ENCODE measurements at places on chromosomes 6 and 20. TPM values are rescaled to one million over a fixed set of nuclear protein-coding genes. Genes with fewer than 3 reads are reported as not detected.

DNA sequence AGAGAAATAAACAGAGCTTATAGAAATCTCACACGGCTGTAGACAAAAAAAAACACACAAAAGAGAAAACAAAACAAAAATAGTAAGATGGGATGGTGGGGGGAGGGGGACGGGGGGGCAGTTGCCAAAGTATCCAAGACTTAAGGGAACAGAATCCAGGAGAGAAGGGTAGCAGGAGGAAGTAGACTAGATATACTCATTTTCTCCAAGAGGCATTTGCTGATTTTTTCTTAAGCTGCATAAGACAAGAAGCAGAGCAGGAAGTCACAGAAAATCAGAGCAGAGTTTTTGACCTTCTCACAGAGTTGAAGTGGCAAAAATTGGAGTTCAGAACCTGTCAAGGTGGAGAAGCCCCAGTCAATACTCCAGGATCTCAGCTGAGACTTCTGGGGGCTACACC is 237.7 kb downstream of the HIVEP2 start:
- DNase-seq = no peak

DNA sequence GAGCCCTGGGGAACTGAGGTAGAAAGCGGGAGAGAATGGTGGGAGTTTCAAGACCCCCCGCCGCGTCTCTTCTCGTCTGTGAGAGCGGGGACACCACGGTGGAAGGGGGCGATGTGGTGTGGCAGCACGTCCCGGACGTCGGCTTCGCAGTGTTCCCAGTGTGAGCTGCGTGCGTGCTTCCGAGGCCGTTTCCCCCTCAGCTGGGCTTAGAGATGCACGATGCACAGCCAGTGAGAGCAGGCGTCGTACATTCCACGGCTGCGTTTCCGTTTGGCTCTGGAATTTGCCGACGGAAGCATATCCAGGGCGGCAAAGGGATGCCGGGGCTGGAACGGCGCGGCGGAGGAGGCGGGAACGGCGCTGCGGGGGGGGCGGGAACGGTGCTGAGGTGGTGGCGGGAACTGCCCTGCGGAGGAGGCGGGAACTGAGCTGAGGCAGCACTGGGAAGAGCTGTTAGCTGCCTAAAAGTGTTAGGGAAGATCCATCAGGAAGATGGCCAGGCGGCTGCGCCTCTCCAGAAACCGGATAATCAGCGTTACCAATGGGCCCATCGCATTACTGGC is 37.7 kb downstream of the KIF25 start:
- DNase-seq = peak; percentile 78

- DNase-seq = no peak
Observed at GRCh38 chr6:112223070-112223861, 31.1 kb downstream of the LAMA4 start.

DNA sequence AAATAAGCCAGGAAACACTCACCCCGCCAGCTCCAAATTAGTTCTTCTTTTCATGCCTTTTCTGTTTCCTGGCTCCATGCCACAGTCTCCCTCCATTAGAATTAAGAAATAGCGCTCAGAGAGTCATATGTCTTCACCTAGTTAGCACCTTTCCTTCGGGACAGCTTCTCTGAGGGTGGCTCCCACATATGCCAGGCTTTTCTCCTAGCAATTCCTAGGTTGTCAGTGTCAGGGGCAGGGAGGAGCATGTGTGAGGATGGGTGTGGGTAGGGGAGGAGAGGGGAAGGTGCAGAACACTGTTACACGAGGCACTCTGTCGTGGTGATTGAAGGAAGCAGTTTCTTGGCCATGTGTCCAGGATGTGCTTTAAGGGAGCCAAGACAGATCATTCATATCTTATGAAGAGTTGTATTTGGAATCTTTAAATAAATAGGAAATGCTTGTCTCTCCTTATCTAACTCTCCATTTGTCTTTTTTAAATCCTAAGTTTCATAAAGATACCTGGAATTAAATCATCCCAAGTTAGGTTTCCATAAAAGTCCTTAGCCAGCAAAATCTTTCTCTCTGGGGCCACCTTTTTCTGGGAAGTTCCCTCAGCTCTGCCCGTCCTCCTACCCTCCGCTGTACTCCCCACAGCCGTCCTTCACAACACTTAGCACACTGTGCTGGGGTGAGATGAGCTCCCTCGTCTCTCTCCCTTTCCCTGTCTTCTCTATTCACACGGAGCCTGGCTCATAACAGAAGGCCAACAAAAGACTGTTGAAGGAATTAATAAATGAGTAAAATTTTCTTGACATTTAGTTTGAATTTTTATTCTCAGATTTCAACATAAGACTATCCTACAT is 361.0 kb downstream of the CD83 start:
- no peak for DNase-seq

GRCh38 chr6:163412341-163412740 is 2.2 kb upstream of the QKI start:
- DNase-seq = no peak

GRCh38 chr6:6736791-6737654 is 148.5 kb downstream of the LY86 start:
- DNase-seq = peak; percentile 83

- no peak for DNase-seq
Observed at GRCh38 chr6:137332637-137333280, 113.6 kb upstream of the IFNGR1 start.

- no peak for DNase-seq
Observed at GRCh38 chr6:110813338-110814101, 1.7 kb downstream of the CDK19 start.

DNA sequence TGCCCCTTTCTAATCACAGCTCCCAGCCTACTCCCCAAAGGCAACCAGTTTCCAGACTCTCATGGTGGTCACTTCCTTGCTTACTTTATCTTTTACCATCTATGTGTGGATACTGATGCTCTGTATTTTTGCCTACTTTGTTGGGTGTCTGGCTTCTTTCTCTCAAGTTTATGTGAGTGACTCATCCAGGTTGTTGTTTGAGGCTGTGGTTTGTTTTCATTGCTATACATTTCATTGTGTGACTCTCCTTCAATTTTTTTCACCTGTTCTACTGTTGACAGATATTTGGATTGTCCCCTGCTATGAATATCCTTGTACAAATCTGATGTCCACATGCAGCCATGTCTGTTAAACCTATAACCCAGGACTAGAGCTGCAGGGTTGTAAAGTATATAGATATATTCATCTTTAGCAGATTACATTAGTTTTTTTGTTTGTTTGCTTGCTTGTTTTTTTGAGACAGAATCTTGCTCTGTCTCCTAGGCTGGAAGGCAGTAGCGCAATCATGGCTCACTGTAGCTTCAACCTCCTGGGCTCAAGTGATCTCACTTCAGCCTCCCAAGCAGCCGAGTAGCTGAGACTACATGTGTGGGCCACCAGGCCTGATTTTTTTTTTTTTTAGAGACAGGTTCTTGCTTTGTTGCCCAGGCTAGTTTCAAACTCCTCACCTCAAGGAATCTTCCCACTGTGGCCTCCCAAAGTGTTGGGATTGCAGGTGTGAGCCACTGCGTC is 72.9 kb upstream of the EEF1E1 start:
- no peak for DNase-seq

DNA sequence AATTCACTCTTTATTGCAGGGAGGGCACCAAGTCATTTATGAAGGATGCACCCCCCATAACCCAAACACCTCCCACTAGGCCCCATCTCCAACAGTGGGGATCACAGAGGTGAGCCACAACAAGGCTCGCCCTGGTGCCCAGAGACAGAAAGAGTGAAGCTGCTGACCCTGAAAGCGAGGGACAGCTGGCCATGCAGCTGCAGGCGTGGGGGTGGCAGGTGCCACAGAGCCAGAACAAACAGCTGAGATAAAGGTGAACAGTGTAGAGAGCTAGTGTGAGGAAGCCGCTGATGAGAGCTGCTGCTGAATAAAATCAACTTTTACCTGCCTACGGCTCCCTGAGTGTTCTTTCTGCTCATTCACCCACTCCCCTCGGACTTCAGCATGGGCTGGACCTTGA is 18.8 kb upstream of the RGS17 start:
- no peak for DNase-seq

Gene CFB
- 72.6 TPM for total RNA-seq

Gene SLC22A16
- 0.22 TPM for total RNA-seq
